Stimulated activated naive B cell treated with anti-CD40 and anti-IgM and Interleukin-4, amounts not matched to agents 10 μg/mL and 1 μg/mL and 100 μg/mL, for 72 hours (primary cell): ENCODE measurements at places on chromosomes 12 and 14.

DNA sequence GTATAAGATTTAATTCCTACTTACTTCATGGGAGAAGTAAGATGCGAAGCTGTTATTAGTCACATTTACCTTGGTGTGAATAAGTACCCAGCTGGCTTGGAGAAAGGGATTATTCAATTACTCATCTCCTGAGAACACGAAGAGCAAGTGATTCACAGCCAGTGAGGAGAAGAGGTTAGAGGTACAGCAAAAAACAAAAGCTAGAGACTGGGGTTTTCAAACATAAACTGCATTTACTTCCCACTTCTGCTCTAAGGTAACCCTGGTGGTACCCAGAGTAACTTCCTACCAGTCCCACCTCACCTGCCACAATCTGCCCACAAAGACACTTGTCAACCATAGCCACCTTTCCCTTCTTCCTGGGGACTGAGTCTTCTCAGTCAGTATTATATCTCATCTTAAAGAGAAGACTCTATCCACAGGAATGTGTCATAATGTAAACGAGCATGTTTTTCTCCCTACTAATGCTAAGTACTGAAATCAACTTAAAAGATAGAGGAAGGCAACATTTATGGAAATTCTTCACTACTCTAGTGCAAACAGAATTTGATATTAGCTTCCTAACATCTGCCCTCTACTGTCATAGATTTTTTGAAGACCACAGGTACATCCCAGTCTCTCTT, 6.0 kb upstream of the IL22 start:
- no peak for DNase-seq

DNA sequence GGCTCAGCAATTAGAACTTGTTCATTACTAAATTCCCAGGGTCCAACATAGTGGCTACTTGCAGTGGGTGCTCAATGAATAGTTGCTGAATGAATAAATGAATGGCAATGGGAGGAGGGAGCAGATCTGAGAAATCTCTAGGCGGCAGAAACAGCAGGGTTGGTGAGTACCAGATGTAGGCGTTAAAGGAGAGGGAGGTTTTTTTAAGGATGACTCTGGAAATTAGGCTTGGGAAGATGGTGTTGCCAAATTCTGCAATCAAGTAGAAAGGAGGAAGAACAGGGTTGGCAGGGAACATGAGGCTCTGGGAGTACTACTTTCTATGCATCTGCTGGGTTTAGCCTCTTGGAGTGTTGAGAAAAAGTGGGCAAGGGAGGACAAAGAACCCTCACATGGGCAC, 207.1 kb downstream of the APAF1 start:
- DNase-seq: no peak

DNA sequence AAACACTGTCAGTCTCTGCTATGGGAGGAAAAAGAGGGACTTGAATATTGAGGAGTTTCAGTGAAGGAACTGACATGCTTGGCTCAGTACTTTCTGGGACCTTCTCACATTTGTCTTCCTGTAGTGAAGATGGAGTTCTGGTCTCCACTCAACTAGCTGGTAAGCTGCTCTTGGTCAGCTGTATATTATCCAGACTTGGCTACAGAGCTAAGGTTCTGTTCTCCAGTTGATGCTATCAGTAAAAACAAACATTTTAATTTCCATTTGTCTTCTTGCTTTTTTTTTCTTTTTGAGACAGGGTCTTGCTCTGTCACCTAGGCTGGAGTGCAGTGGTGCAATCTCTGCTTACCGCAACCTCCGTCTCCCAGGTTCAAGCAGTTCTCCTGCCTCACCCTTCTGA, 5.3 kb downstream of the RNF34 start:
- DNase-seq: no peak

DNA sequence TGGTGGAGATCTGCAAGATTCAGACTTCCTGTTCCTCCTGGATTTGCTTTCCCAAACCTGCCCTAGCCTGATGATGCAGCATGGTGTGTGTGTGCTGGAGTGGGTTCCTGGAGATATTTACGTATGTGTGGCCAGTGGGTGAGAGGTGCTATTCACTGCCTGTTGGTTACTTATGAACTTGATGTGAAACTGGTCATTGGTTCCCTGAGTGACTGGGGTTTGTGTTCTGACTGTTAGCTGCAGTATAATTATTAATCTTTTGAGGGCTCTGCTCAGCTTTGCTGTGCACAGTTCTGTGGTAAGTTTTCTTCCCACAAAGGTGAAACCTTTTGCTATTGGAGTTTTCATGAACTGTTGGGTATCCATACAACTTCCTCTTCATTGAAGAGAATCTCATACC, 541.8 kb upstream of the FBXO33 start:
- DNase-seq: peak; percentile 8

- no peak for DNase-seq
Observed at GRCh38 chr14:74739293-74740030, 23.7 kb upstream of the YLPM1 start.

DNA sequence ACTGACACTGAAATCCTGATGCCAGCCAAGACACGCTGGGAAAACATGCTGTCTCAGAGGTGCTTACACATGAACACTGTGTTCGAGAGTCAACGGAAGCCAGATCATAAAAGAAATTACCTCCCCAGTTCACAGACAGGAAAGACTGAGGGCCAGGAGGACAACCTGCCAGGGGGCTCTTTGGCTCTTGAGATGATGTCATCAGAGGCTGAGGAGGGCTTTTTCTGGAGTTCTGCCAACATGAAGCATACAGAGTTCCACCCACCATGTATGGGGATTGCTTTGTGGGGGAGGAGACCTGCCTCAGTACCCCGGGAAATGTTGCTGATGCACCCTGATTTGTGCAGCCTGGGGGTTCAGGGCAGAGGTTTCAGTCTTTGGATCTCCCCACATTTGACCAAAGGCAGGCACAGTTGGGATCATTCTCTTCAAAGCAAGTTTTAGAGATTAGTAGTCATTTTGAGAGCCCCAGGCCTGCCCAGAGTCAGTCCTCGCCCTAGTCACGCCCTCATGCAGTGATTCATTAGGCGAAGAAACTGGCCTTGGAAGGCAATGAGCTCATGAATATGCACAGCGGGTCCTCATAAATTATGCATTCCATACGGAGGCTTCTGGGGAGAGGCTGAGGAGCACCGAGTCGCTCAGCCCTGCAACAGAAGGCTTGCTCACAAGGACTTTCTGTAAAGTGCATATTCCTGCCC, 34.9 kb upstream of the EML1 start:
- DNase-seq: no peak

DNA sequence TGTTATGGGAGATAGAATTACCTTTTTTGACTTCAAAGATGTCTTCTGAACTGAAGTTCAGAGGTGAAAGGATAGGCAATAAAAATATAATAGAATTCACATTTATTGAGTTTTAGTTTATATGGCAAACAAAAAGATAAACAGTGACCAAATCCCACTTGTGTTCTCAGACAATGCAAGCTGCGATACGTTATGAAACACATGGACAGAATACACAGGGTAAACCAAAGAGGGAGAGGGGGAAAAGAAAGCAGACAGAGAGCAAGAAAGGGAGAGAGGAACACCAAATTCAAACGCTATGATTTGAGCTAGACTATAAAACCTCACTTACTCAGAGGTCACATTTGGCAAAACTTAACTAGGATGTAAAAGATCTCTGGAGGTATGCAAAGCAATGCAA, 238.2 kb upstream of the FLRT2 start:
- DNase-seq: no peak

- DNase-seq: peak; percentile 46
Observed at GRCh38 chr14:64465191-64465822, at the start of gene AKAP5. TSS of gene AKAP5 (plus strand) at chr14:64465499. CDS start at chr14:64468395, 2,896 bp downstream.

DNA sequence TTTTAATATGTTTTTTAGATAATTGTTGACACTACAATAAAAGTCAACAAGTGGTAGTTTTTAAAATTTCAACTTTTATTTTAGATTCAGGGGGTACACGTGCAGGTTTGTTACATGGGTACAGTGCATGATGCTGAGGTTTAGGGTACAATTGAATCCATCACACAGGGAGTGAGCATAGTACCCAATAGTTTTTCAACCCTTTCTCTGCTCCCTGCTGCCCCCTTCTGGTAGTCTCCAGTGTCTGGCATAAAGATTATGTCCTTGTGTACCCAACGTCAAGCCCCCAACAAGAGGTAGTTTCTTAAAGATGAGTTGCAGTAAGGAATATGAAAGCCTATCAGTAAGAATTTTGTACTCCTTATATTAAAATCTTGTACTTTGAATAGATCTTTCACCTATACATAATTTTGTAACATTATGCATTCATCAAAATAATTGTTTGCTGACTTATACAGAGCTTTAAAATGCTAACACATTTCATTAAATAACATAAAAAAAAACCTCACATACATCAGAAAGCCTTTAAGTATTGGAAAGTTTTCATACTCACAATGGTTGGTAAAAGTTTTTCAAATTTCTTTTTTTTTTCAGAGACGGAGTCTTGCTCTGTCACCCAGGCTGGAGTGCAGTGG, 5.4 kb upstream of the RALGAPA1 start:
- DNase-seq: peak; percentile 49

- no peak for DNase-seq
Observed at GRCh38 chr14:32559590-32559989, 230.5 kb downstream of the AKAP6 start.

GRCh38 chr14:34113005-34113511, 162.2 kb upstream of the EGLN3 start:
- no peak for DNase-seq

DNA sequence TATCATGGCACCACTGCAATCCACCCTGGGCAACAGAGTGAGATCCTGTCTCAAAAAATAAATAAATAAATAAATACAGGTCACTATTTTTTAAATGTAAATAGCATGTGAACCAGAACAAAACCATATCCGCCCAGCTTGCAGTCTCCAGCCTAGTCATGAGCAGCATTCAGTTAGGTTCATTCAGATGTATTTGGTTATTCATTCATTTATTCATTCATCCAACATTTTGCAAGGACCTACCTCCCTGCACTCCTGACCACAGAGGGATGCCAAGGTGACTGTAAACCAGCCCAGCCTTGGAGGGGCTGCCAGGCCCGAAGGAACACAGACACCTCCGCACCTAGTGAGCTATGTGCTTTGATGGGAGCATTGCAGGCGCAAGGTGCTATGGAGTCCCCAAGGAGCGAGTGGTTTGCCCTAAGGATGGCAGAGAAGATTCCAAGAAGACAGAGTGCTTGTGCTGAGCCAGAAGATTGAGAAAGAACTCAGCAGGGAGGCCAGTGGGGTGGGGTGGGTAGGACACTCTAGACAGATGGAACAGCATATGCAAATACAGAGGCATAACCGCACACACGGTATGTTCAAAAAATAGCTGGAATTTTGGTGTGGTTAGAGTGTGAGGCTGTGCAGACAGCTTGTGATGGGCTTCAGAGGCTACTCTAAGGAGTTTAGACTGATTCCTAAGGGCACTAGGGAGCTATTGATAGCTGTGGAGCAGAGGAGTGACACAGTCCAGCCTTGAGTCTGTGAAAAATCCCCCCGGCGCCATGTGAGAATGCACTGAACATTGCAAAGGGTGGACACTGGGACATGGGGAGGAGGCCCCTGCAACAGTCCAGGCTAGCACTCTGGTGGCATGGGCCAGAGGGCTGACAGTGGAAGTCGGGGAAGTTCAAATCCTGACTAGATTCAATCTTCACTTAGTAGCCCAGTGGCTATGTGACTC, 11.7 kb downstream of the DTX1 start:
- DNase-seq: no peak

GRCh38 chr14:97218274-97218673, 421.1 kb downstream of the VRK1 start:
- no peak for DNase-seq

DNA sequence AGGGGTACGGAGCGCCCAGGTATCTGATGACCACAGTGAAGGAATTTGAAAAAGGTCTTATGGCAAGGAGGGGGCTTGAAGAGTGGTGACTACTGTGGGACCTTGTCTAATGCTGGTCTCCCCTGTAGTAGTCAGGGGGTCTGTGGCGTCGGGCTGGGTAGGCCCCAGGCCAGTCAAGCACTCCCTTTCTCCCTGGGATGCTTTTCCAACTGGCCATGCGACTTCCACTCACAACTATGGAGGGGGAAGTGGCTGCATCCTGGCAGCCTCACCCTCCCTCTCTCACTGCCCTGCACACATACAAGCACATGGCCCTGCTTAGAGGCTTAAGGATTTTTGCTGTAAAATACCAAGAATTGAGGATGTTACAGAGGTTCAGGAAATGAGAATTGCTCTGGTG, 4.1 kb downstream of the TSPAN11 start:
- no peak for DNase-seq

GRCh38 chr14:67727361-67727760, 25.7 kb downstream of the RDH12 start:
- no peak for DNase-seq

DNA sequence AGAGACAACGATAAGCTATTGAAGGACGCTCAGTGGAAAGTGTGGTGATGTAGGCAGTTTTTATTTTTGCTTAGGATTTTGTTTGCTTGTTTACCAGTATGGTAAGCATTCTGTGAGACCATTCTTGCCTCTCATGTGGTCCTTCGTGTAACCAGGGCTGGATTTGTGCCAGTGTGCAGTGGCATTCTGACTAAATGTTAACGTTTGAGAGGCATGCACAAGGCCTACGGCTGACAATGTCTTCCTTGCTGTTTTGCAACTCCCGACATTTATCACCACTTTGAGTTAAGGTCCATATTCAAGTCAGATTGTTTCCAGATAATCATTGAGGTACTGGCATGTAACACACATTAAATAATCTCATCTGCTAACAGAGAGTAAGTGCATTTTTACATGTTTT, 102.3 kb upstream of the BCAT1 start:
- no peak for DNase-seq

- no peak for DNase-seq
Observed at GRCh38 chr12:4899364-4899763, 10.3 kb upstream of the KCNA1 start.

- no peak for DNase-seq
Observed at GRCh38 chr12:7221486-7221885, 32.0 kb downstream of the PEX5 start.

DNA sequence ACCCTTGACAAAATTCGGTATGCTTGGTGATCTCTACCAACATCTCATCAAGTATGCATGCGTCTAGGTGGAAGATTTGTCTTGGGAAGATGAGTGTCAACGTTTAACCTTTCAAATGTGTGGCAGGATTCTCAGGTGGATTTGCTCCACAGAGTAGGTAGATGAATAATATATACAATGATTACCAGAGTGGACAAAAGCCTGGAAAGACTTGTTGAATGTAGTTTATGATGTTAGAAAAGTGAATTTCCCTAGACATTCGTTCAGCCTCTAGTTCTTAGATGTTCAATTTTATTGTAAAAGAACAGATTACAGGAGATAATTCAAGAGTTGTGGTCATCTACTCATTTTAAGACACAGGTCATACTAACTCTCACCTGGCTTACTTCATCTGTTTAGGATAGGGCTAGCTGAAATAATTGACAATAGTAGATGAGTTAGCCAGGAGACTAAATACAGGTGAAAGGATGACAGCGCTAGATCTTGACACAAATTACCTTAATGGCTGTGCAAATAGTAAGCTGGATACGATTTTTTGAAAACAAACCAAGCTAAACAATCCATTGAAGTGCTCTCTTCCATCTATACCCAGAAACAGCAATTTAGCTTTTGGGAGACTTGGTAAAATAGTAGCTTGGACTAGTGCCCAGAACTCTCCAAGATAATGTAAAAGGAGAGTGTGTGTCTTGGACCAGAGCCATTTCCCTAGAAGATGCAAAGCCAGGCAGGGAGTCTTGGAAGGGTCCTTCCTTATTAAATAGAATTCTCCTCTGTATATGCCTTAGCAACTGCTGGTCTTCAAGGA, 168.0 kb downstream of the DACT1 start:
- DNase-seq: no peak
